ENCODE measurements at places on chromosomes 1 and 21. TPM values are rescaled to one million over a fixed set of nuclear protein-coding genes. Genes with fewer than 3 reads are reported as not detected.

Gene KPRP
- not detected for total RNA-seq

Gene PAPPA2
- not detected for total RNA-seq

DNA sequence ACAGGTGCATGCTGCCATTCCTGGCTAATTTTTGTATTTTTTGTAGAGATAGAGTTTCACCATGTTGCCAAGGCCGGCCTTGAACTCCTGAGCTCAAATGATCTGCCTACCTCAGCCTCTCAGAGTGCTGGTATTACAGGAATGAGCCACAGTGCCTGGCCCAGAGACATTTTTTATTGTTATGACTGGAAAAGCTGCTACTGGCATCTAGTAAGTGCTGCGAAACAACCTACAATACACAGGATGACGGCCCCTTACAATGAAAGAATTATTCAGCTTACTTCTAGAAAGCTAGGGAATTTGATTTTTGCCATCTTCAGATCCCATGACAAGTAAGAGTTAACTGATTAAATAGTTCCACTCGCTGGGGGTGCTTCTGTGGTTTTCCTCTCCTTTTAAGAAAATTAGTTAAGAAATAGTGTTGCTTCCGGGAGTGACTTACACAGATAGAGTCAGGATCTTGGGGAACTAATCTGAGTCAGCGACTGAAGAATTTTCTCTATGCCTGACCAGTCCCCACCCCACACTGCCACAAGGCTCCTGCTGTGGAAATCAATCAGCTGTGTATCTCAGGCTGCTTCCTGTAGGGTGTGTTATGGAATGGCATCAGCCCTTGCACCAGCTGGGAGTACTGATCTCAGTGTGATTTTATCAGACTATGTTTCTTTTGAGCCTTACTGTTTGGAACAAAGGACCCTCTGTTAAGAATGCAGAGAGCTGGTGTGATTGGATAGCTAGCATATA lies 93.0 kb upstream of the BMP8A start:
- no peaks in the 10 kb centered on the region for H3K27me3 ChIP-seq
- peak; percentile 96 for DNase-seq
- H3K4me3 ChIP-seq, result peak overlapping the region; percentile 5
- peaks cover 53% of the 10 kb centered on the region for H3K4me1 ChIP-seq

- H3K27ac ChIP-seq, result no peak overlapping the region
- no peaks in the 10 kb centered on the region for H3K27me3 ChIP-seq
- H3K4me3 ChIP-seq, result no peak overlapping the region
- H3K36me3 ChIP-seq, result no peaks in the 10 kb centered on the region
These were observed 53.9 kb downstream of the PRDM15 start for GRCh38 chr21:41825216-41825615.
